ENCODE measurements at places on chromosomes 4 and X. TPM values are rescaled to one million over a fixed set of nuclear protein-coding genes. Genes with fewer than 3 reads are reported as not detected.

GRCh38 chrX:145735036-145735435 lies 82.6 kb upstream of the SLITRK2 start:
- no peak for DNase-seq

GRCh38 chr4:53591372-53591892 lies at the start of gene LNX1:
LNX1 (minus strand) TSS chr4:53591486; CDS start chr4:53574002, 17,484 bp downstream.
- DNase-seq = no peak

The HERC5 gene
- 14.0 TPM for total RNA-seq

The TLR7 gene
- total RNA-seq = 0.22 TPM

DNA sequence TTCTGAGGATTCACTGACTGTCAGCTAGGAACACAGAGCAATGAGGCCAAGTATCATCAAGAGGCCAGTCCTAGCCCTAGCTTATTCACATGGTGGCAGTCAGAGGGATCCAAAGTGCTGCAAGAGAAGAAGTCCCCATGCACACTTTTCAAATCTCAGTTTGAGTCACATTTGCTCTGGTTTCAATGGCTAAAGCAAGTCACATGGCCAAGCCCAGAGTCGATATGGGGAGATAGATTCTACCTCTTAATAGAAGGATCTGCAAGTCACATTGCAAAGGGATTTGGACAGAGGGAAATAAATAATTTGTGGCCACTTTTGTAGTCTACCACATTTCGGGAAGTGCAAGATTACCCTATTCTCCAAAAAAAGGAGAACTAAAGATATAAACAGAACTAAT lies 3.7 kb upstream of the LCORL start:
- no peak for DNase-seq

Data from naive thymus-derived CD4-positive, alpha-beta T cell (primary cell).